ENCODE measurements at places on chromosomes 6 and 20. TPM values are rescaled to one million over a fixed set of nuclear protein-coding genes. Genes with fewer than 3 reads are reported as not detected.

DNA sequence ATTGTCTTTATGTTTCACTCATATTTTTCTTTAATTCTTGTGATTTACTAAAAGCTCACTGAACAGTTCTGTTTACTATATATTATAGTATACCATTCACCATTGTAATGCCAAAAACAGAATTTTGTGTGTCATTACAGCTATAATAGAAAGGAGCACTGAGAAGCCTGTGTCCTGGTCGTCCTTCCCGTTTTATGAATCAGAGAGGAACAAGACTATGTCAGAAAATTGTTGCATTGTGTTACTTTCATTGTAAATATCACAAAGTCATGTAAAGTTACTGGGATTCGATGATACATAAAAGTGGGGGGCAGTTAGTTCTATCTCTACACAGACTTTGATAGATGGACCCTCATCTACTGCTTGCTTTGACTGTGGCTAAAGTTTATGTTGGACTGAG, 145.1 kb downstream of the QKI start:
- H3K36me3 ChIP-seq = peaks cover 7% of the 10 kb centered on the region
- H3K27me3 ChIP-seq = no peaks in the 10 kb centered on the region
- no peak overlapping the region for H3K27ac ChIP-seq
- no peak for DNase-seq

- no peak overlapping the region for H3K4me3 ChIP-seq
- H3K27me3 ChIP-seq = no peaks in the 10 kb centered on the region
These were observed 5.4 kb downstream of the FBXL4 start for GRCh38 chr6:98942263-98942803.

- H3K27ac ChIP-seq = no peak overlapping the region
- H3K27me3 ChIP-seq = no peaks in the 10 kb centered on the region
- no peak for DNase-seq
- no peaks in the 10 kb centered on the region for H3K36me3 ChIP-seq
These were observed 309.4 kb downstream of the ZNF217 start for GRCh38 chr20:53284256-53284655.

Gene TFB1M
- total RNA-seq = 47.6 TPM

Gene UNC5CL
- total RNA-seq = 1.2 TPM
